ENCODE measurements at places on chromosomes 3 and 15.

- DNase-seq = no peak
Measured at GRCh38 chr3:164418414-164418813, 659.9 kb downstream of the SI start.

GRCh38 chr3:150348500-150348899 lies 59.6 kb upstream of the TSC22D2 start:
- no peak for DNase-seq

DNA sequence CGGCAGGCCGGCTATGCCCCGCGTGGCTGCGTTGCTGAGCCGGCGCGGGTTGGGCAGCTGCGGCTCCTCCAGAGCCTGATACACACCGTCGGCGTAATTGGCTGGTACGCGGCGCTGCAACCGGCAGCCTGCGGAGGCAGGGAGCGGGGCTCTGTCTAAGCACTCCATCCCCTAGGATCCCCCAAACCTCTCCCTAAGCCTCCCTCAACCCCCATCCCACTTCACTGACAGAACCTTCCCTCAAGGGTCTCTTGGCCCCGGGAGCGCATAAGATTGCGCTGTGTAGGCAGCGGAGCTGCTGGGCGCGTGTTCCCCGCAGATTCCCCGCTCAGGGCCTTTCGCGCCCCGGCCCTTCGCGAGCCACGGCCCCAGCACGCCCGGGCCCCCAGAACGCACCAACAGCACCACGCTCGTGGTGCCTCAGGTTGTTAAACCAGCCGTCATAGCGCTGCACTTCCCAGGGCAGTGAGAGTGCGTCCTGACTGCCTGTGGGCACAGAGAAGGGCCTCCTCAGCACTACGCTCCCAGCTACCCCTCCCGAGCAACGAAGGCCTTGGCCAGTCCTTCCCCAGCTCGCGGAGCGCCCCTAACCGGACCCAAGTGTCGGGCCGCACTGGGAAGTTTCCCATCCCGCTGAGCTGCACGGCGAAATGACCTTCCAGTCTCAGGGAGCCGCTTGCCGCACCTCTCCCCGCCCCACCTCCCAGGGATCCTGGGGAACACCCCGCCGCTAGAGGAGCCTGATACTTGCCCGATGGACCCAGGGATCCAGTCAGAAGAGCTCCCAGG lies 1.2 kb downstream of the DUOX2 start:
- no peak for DNase-seq

DNA sequence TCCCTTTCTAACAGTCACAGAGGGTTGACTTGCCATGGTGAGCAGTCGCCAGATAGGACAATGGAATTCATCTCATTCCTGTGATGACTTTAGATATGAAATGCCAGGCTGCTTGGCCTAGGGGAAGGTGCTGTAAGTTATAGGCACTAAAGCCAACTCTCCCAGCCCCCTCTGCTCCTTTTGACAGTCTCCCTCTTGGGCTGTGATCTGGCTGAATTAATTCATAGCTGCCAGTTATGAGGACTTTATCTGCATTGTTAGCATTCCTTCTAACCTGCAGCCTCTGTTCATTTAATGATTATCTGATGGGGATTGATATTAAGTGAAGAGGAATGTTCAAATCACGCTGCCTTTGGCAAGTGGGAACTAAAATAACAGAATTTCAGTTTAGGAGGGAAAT lies 427.1 kb upstream of the RASGRP1 start:
- DNase-seq = no peak

- DNase-seq = no peak
Measured at GRCh38 chr3:14467814-14468620, 65.6 kb downstream of the SLC6A6 start.

- DNase-seq = no peak
Measured at GRCh38 chr3:174618368-174619080, 240.6 kb upstream of the NAALADL2 start.

GRCh38 chr3:185216607-185216958 lies 37.3 kb downstream of the EHHADH start:
- DNase-seq = no peak

GRCh38 chr15:55546718-55547117 lies 38.7 kb upstream of the DNAAF4 start:
- no peak for DNase-seq

- DNase-seq = peak; percentile 92
Measured at GRCh38 chr15:58469432-58470353, 37.9 kb downstream of the LIPC start.

DNA sequence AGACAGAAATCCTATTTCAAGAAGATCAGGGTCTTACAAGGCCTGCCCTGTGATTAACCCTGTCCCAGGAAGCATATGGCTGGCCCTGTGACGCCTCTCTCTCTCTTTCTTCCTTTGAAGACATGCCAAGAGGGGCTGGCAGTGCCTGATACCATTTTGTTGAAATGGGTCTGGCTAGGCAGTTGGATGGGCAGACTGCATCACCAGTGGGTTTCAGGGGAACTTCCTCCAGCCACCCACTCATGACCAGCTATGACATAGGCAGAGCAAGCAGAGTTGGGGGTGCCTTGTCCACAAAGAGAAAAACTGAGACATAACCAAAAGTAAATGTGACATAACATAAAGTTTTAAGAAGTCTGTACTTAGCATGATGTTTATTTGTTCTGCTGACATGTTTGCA lies 31.4 kb upstream of the MANF start:
- DNase-seq = no peak

DNA sequence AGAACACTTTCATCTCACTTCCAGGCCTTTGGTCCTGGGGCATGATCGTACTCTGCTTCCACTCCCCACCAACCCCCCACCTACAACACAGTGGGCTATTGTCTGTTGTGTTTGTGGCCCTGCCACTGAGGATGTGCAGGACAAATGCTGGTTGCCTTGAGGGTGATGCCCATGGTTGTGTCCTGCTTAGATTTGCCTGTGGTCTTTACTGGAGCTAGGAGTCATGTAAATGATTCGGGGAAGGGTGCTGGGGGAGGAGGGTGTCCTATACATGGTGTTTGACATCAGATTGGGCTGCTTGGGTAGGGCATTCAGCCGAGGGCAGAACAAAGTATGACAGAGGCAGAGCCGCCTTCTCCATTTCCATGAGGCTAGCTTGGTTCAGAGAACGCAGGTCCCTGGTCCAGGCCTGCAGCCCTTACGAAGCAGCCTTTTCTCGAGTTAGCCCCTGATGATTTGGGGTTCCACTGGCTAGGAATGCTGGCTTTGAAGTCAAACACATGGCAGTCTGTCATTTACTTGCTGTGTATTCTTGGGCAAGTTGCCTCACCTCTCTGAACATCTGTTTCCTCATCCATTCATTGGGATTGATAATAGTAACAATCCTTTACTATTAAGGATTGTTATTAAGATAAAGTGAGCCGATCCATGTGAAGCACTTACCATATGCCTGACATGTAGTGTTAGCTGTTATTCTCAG lies 6.9 kb downstream of the CORO2B start:
- DNase-seq = no peak
